Ureter (tissue), 1 donor: ENCODE measurements at places on chromosomes 16 and 17. TPM values are rescaled to one million over a fixed set of nuclear protein-coding genes. Genes with fewer than 3 reads are reported as not detected.

Gene NOG
- 0.60 TPM for total RNA-seq

Gene SOX8
- 0.73 TPM for total RNA-seq

Gene KRT12
- not detected for total RNA-seq

Gene CBX4
- 36.7 TPM for total RNA-seq
